Thoracic aorta (tissue), 2 donors: ENCODE measurements at places on chromosomes 11 and 22. TPM values are rescaled to one million over a fixed set of nuclear protein-coding genes. Genes with fewer than 3 reads are reported as not detected.

DNA sequence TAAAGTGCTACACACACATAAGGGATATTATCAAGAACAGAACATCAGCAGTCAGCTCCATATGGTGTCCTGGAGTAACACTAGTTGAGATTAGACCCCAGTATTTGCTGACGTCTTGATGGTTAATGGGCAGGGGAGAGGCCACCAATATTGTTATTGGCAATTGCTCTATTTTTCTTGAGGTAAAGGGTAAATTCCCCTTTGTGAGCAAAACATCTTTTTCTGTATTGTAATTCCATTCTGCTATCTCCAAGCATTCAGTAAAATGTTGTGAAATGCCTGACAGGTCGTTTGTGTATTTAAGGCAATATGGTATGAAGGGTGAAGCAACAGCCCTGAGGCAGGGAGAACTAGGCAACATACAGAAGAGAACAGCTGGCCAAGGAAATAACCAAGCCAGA is 21.9 kb downstream of the PC start:
- DNase-seq = no peak
- H3K27me3 ChIP-seq = no peaks in the 10 kb centered on the region
- H3K27ac ChIP-seq = no peak overlapping the region

DNA sequence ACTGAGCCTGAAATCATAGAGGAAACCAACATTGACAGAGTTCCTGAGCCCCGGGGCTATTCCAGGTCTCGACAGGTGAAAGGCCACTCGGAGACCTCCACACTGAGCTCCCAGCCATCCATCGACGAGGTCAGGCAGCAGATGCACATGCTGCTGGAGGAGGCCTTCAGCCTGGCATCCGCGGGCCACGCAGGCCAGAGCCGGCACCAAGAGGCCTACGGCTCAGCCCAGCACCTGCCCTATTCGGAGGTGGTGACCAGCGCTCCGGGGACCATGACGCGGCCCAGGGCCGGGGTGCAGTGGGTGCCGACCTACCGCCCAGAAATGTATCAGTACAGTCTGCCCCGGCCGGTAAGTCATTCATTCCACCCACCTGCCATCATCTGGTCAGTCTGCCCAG is 54.9 kb downstream of the C11orf91 start:
- H3K4me3 ChIP-seq = no peak overlapping the region
- no peaks in the 10 kb centered on the region for H3K36me3 ChIP-seq
- H3K4me1 ChIP-seq = no peaks in the 10 kb centered on the region
- DNase-seq = no peak
- no peak overlapping the region for H3K27ac ChIP-seq

DNA sequence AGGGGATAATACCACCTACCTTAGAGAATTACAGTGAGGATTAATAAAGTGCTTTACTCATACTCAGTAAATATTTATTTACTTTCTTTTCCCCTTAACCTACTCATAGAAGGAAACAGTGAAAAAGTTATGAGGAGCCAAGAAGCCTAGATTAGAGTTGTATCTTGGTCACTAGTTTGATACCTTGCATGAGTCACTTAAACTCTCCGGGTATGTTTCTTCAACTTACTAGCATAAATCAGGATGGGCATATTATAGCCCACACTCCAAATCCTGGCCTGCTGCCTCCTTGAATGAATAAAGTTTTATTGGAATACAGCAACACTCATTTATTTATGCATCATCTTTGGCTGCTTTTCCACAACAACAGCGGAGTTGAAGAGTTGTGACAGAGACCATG is 8.2 kb downstream of the FBXO3 start:
- H3K27me3 ChIP-seq = no peaks in the 10 kb centered on the region
- DNase-seq = no peak
- no peak overlapping the region for H3K4me3 ChIP-seq
- H3K4me1 ChIP-seq = no peaks in the 10 kb centered on the region
- H3K36me3 ChIP-seq = peaks cover 26% of the 10 kb centered on the region
- H3K27ac ChIP-seq = no peak overlapping the region

INPP5J gene
- 2.3 TPM for total RNA-seq

C11orf42 gene
- not detected for total RNA-seq
